ENCODE measurements at places on chromosomes 16 and 17.

GRCh38 chr16:58120234-58120633 lies 8.9 kb downstream of the CFAP20 start:
- no peak for DNase-seq

DNA sequence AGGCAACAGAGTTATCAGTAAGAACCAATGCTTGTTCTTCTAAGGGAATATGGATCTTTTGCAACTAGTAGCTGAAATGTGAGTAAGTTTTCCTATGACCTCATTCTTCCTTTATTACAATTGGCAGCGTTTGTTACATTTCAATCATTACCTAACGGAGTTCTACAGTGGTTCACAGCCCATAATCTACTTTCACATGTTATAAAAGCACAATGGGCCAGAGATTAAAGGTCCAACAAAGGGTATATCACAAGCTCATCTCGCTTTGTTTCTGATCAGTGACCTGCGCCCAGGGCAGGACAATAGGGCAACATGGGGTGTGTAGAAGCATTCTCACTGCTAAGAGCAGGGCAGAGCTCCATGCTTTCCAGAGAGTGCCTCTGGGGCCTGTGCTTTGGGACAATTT lies 279.9 kb upstream of the DYNLRB2 start:
- no peak for DNase-seq

- DNase-seq: no peak
These were observed 20.7 kb downstream of the GSG1L start for GRCh38 chr16:28042811-28043210.

DNA sequence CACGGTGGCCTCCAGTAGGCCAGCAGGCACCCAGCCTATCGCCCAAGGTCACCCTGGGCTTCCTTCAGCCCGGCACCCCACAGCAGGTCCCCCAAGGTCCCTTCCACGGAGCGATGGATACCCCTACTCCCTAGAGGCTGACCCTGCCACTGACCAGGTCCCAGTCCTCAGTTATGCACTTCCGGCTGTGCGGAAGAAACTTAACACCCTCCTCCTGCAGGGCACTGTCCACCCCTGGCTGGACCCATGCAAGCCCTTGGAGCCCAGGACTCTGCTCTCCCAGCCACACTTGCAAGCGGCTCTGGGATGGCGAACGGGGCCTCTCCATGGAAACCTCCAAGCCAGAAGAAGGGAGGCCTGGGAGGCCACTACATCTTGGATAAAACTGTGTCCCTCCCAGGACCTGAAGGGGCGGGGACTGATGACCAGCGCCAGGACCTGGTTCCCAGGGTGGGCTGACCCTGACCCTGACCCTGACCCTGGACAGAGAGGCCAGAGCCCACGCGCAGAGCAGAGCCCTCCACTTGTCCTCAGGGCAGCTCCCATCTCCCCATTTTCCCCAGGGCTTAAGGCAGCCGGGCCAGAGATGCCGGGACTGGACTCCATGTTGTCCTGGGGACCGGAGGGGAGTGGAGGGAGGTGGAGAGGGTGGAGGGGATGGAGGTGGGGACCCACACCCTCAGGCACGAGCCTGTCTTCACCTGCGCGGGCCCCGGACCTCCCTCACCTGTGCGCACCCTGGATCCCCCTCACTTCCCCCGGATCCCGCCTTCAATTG lies 734 bp downstream of the CEP131 start:
- no peak for DNase-seq

GRCh38 chr17:28282596-28282995 lies 36.4 kb upstream of the TMEM97 start:
- DNase-seq: no peak
